ENCODE measurements at places on chromosomes 4 and X.

DNA sequence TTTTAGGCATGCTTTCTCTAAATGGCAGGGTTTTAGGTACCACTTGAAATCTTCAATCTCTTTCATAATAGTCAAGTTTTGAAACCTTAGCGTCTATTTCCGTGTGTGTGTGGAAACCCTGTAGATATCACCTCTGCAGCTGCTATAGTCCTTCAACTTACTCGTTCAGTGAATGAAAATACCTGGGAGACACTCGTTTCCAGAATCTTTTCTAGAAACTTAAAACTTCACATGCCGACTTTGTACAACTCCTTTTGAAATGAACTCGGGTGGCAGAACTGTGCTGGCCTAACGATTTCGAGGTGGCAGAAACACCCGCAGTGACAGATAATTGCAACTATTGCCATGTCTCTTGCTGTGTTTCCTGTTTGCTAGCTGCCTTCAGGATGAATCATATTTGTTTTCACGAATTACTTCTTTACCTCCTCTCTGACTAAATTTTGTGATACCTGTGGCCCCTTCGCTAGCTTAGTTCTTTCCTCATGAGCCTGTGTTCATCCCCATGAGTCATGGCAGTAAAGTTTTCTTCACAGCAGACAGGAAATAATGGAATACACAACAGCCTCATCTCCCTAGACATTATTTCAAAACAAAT is 104.7 kb upstream of the SMIM10 start:
- no peak for DNase-seq

DNA sequence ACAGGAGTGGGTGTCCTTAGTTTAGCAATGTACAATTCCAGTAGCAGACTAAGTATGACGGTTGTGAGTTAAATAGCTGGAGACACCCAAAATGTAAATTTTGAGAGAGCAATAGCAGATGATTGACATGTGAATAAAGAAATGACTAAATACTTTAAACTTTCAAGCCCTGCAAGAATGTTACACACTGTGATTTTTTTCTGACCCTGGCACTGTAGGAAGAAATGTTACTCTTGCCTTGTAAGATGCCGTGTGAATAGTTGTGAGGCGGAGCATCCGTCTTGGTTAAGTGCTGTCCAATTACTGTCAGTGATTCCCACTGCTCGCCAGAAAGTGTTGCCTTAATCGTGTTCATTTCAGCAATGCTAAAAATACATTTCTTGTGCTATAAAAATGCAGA is 1248.1 kb downstream of the RAPGEF2 start:
- peak; percentile 13 for DNase-seq

- DNase-seq, result no peak
Measured at GRCh38 chr4:127015667-127016117, 617.1 kb upstream of the INTU start.

DNA sequence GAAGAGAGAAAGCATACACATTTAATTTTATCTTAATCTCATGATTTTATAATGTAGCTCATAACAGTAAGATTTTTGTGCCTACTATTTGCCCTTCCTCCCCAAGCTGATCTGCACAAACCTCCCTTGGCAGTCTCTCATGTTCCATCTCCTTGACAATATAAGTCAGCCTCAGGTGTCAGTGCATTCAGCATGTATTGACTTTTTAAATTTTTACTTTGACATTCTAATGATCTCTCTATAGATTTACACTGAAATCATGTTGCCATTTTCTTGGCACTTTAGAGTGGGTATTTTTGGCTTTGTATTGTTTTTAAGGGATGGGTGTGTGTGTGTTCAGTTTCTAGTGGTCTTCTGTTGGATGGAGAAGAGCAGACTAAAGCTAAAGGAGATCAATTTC is 505.3 kb upstream of the CPEB2 start:
- DNase-seq, result no peak

DNA sequence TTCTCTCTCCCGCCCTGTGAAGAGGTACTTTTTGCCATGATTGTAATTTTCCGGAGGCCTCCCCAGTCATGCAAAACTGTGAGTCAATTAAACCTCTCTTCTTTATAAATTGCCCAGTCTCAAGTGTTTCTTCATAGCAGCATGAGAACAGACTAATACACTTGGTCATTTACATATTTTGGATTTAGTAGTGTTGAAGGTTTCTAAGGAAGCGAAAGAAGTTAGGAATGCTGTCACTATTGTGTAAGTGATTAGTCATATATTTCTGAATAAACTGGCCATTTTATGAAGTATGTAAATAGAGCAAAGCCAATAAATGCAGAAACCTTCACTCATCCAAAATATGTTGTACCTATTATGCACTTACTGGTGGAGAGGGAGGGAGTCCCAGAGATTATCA is 34.4 kb upstream of the GK2 start:
- DNase-seq, result no peak

DNA sequence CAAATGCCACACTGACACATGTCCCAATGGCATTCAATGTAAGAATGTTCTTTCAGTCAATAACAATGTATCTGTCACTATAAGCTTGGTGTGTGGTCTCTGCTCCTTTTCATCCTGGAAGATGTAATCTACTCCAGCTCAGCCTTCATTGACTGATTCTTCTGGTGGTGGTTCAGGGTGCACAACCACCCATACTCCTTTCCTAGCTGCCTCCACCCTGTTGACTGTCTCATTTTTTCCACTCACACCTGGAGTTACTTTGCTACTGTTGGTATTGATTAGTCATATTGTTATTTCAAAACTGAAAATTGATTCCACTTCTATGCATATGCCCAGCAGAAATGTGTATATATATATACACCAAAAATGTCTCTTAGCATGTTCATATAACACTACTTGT is 140.5 kb downstream of the ASB9 start:
- DNase-seq, result no peak

DNA sequence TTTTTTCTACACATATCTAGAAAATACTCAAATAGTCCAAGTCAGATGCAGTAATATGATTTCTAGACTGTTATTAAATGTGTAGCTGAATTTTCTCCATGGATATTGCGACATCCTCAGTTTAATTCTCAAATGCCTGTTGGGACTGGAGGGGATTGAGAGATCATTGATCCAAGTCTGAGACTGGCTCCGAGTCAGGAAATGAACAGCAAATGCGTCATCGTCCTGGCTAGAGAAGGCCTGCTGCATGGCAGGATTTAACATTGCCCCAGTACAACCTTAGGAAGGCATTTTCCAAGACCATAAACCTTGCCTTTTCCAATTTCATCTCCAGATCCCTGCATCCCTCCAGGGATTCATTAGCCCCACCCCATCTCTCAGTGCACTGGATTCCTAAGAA is 56.6 kb upstream of the SLC6A14 start:
- DNase-seq, result peak; percentile 14

- no peak for DNase-seq
Measured at GRCh38 chr4:93237521-93237920, 591.0 kb upstream of the ATOH1 start.

DNA sequence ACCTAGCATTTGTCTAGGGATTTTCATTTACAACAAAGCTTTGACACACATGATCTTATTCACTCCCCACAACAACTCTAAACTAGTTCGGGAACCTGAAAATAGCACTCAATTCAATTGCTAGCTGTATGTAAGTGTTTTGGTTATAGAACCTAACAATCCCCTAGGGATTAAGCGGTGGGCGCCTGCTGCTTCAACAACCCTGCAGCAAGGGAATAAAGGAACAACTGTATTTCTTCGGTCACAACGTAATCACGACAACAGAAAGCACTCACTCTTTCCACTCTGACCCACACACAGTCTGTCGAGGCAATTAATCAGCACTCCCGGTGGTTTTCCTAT is 674 bp upstream of the DIAPH2 start:
- DNase-seq, result no peak

DNA sequence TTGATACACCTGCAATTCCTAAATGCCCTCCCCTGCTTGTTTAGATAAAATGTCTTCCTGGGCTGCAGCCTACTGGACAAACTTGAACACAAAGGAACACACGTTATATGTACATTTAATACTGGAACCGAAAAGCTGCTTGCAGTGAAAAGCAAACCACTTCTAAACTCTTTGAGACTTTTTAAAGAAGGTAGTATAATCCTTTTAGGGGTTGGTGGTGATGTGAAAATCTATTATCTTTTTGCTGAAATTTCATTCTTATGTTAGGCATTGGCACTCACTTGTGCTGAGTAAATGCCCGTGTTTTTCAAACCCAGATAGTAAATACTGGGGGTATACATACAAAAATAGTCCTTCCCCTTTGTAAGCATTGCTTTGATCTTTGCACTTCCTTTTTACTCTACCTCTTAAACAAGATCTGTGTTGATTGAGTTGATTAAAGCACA is 2.2 kb downstream of the NFKB1 start:
- DNase-seq, result no peak

DNA sequence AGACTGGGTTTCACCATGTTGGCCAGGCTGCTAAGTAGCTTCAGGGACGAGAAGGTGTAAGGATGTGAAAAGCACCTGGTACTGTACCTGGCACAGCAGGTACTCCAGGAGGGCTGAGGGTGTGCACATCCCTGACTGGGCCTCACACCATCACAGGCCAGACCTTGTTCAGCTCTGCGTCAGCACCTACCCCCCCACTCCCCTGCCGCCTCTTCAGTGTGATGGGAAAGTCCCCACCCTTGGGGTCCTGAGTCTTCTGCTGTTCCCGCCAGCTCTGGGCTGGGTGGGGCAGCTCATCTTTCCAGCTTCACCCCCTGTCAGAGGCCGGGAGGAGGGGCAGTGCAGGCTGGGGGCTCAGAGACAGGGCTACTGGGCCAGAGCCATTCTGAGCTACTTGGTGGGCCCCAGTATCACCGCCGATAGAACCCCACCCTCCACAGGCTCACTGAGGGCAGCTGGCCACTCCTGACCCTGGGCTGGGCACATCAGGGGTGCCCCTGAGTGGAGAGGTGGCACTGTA is 6.7 kb upstream of the SH3BP2 start:
- DNase-seq, result peak; percentile 29

GRCh38 chr4:71404049-71404448 is 65.2 kb downstream of the SLC4A4 start:
- DNase-seq, result no peak

GRCh38 chr4:151809716-151810115 is 48.9 kb upstream of the GATB start:
- DNase-seq, result no peak

DNA sequence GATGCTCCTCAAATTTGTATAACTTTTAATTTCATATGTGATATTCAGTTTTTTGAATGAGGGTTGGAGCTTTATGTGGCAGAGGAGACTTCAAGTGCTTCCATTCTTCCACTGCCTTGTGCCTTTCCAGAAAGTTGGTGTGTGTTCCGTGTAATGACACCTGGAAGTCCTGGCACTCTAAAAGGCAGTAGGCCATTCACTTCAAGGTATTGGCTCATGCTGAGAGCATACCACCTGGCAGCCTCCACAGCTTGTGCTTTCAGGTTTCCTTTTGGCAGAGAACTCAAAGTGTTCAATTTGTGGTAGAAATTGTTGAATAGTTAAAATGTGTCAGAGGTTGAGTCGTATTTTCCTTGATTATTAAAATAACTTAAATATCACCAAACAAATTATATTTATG is 49.6 kb downstream of the GRIA2 start:
- DNase-seq, result no peak

DNA sequence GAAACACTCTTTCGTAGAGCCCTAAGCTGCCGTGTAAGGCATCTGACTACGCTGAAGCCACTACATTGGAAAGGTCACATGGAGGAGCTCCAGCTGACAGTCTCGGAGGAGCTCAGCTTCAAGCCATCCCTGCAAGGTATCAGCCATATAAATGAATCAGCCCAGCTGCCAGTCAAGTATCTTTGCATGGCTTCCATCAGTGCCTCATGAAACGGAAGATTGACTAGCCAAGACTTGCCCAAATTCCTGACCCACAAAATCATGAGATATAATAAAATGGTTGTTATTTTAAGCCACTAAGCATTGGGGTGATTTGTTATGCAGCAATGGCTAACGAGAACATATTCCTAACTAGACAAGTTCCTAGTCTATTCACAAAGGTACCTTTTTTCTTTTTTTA is 104.1 kb upstream of the SCOC start:
- no peak for DNase-seq

DNA sequence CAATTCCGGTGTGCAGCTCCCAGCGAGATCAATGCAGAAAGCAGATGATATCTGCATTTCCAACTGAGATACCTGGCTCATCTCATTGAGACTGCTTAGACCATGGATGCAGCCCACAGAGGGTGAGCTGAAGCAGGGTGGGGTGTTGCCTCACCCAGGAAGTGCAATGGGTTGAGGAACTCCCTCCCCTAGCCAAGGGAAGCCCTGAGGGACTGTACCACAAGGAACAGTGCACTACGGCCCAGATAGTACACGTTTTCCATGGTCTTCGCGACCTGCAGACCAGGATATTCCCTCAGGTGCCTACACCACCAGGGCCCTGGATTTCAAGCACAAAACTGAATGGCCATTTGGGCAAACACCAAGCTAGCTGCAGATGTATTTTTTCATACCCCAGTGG is 150.0 kb downstream of the TET2 start:
- DNase-seq, result no peak

DNA sequence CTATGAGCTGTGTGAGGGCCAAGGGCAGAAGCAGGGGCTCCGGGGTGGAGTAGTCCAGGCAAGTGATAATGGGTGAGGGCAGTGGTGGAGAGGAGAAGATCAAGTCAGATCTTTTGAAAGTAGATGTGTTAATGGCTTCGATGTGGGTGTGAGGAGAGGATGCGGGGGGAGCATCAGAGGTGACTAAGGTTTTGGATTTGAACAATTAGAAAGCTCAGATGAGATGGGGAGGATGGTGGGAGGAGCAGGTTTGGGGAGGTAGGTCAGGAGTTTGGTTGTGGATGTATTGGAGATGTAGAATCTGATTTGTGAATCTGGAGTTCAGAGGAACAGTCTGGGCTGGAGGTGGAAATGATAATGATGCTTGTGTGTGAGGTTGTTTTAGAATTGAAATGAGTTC is 4.6 kb downstream of the FTSJ1 start:
- no peak for DNase-seq

DNA sequence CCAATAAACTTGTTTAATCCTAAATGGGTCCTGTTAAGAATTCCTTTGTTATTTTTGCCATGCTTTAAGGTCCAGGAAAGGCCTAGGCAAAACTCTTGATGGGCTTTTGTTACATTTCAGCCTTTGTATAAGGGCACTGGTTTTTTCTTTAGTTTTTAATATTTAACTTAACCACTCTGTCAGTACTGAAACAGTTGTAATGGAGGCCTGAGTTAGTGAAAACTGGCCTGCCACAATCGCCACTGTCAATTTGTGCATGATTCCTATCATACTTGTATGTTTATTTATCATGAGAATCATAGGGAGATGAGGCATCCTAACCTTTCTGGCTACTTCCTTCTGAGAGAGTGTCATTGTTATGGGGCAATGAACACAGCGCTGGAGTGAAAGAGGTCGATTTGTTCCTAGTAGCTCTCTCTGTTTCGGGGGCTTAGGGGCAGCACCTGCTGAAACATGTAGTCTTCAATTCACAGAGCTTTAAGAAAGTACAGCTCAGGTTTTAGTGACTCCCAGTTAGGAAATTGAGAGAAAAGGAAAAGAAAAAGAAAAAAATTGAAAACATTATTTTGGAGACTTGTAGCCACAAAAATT is 393.8 kb upstream of the FSTL5 start:
- DNase-seq, result no peak

GRCh38 chrX:84046403-84046984 is 141.5 kb downstream of the RPS6KA6 start:
- peak; percentile 64 for DNase-seq

GRCh38 chr4:9874385-9874784 is 93.0 kb downstream of the DRD5 start:
- DNase-seq, result no peak
